Fibroblast of skin of left quadriceps (primary cell): ENCODE measurements at places on chromosomes 5 and 9.

- peak; percentile 61 for DNase-seq
Measured at GRCh38 chr9:37466037-37466709, 923 bp upstream of the ZBTB5 start.

- DNase-seq, result no peak
Measured at GRCh38 chr5:132628814-132629213, 29.2 kb upstream of the IL13 start.

DNA sequence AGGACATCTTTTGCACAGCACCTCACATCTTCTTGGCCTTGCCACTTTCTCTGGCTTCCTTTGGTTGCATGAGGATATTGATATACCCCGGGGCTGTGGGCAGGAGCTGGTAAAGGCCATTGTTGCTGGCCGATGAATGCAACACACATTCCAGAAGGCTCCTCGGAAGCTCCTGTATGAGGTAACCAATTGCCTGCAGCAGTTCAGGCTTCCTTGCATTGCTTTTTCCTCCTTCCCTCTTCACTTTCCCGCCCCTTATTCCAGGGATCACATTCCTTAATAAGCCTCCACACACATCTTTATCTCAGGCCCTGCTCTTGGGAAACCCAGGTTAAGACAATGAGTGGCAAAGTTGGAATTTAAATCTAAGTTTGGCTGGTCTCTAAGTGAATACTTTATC lies 505.4 kb upstream of the CLINT1 start:
- DNase-seq, result no peak

DNA sequence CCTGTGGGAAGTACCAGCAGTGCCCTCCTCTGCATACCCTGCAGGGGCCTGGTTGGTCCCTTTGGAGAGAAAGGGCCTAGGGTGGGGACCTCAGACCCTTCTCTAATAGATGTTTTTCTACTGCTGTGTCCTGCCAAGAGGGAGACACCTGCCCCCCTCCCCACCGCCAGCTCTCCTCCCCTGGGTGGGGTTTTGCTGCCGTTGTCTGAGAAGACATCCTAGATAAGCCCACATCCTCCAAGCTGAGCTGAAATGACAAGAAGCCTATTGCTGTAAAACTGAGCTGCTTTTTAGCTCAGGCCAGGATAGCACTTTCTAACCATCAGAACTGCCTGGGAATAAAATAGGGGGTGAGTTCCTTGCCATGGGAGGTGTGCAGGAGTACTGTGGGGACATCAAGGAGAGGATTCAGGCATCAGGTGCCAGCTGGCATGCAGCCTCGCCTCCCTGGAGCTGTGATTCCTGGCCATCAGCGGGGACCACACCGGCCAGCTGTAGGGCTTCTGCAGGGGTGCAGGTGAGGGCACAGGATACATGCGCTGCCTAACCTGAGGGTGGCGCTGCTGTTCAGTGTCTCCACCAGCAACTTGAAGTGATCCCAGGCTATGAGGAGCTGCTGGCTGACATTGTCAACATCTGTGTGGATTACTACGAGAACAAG lies 37.9 kb downstream of the CYFIP2 start:
- DNase-seq, result no peak

DNA sequence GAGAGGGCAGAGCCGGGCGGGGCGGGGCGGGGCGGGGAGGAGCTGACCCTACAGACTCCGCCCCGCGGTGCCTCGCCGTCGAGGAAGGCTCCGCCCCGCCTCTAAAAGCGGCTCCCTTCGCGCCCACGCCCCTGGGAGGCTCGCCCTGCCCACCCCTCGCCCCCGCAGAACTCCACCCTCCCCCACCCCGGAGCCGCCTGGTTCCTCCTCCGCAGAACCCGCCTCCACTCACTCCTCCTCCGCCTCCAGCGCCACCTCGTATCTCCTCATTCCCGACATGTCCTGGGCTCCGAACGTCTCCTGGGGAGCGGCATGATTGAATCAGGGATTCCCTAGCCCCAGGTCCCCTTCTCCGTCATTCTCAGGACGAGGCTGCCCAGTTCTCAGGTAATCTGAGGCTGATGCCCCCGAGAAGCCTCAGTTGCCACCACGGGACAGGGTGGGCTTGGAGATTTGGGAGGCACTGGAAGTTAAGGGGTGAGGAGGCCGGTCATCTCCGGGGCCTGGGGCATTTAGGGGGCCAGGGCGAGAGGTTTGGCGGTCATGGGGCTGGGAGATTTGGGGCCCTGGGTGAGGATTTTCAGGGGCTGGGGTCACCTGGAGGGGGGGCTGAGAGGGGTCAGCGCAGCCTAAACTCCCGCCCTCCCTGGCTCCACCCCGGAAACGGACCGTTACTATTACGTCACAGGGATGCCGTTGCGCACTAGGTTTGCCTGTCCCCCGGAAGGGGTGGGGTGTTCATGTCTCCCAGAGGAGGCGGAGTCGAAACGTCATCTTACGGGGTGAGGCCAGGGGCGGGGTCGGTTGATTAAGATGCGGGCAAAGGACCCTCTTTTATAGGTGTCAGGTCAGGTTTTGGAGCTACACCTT lies 3.2 kb upstream of the CCL27 start:
- peak; percentile 87 for DNase-seq

DNA sequence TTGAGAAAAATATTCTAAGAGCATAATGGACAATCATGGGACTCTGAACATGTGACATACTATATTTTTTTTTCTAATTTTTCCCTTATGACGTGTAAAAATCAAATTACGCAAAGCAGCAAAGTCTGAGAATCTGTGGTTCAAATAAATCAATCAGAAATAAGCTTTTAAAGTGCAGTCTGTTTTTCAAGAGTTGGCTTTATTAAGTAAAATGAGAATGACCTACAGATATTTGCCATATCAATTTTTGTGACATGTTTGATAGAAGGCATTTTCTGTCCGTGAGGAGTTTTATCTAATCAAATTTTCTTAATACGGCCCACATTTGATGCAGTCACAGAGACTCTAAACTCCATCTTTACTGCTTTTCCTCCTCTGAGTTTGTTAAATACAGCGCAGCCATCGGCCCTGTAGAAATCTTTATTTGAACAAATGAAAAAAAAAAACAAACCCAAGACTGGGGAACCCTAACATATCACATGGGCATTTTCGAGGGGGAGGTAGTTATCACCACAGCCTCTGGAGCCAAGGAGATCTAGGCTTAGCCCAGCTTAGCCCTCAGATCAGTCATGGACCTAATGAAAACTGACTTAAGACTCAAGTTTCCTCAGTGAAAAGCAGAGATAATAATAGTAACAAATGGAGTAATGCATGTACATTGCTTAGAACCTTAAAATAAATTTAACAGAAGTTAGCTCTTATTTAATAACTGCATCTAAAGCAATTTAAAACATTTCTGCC lies 263.6 kb upstream of the C9orf72 start:
- DNase-seq, result no peak

- peak; percentile 6 for DNase-seq
Measured at GRCh38 chr5:106894964-106895363, 775.8 kb downstream of the EFNA5 start.

DNA sequence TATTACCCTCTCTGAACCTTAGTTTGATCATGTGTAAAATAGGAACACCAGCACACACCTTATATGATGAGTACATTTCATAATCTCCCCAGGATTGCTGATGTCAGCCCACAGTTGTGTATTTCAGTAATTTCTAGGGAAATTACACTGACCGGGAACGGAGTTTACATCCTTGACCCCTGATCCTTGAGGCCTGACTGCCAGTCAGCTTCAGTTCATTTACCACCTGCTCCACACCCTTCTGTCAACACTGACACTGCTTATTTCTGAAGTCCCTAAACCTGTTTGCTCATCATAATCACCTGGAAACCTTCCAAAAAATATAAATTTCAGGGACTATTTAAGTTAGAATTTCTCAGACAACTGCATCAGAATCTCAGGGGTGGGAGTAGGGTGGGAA lies 55.3 kb downstream of the ZNF622 start:
- no peak for DNase-seq

- DNase-seq, result no peak
Measured at GRCh38 chr5:141359790-141360426, at the start of gene PCDHGB2. Gene PCDHGB2 (plus strand): TSS chr5:141359994. CDS start chr5:141360136, 142 bp downstream.

GRCh38 chr9:69363191-69363590 lies 38.2 kb downstream of the ENTREP1 start:
- DNase-seq, result no peak

GRCh38 chr9:97529363-97530076 lies 28.1 kb downstream of the TMOD1 start:
- no peak for DNase-seq

DNA sequence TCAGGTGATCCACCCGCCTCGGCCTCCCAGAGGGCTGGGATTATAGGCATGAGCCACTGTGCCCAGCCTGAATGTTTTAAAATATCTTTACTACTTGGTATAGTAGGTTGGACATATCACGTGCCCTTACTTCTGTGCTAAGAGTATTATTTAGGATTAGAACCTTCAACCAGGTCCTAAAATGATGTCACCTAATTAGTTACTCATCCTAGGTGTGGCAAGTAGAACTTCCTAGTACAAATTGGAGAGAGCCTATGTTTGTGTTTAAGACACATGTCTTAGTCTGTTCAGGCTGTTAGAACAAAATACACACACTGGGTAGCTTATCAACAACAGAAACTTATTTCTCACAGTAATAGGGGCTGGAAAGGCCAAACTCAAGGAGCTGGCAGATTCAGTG lies 51.5 kb downstream of the ZFAND5 start:
- DNase-seq, result no peak

DNA sequence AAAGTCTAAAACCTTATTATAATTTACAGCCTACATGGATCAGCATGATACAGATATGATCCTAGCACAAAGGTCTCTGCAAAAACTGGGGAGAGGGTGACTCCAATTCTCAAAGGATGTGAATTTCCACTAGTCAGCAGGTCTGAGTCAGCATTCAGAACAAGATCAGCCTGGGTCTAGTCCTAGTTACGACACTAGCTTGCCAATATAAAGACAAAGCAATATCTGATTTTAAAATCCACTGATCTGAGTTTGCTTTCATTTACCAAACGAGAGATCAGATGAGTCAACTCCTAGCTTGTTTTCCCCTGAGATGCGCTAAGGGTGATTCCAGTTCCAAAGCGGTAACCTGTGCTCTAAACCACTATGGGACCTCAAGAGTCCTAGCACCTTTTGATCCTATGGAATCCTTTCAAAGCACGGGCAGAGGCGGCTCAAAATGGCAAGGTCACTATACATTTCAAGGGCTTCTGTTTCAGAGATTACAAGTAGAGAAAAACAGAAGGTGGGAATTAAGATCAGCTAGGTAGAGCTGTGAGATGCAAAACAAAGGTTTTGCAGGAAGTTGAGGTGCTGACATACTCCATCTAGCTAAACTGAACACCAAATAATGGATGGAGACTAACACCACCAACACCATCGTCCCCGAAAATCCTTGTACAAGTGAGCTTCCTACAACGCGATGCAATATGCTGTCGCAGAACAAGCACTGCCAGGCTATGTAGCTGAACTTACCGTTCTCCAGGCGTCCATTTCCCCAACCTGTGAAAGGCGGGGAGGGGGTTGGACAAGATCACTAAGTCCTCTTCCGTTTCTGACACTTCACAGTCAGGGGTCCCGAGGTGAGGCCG lies 906 bp downstream of the SLC25A51 start:
- no peak for DNase-seq

- no peak for DNase-seq
Measured at GRCh38 chr5:73437101-73437776, 11.3 kb downstream of the FOXD1 start.

DNA sequence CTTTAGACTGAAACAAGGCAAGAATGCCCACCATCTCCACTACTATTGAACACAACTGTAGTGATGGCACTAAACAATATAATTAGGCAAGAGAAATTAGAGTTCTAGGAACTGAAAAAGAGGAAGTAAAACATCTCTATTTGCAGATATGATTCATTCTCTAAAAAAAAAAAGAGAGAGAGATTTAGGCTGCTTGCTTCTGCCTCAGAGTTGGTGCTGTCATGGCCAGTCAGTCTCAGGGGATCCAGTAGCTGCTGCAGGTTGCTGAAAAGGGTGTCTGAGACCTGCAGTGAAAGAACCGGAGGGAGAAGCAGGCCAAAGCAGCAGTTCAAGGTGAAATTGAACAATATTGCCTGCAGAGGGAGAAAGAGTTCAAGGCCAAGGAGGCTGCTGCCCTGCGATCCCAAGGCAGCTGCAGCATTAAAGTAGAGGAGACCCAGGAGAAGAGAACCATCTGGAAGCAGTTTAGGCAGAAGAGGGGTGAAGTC lies 72.5 kb downstream of the AP3B1 start:
- DNase-seq, result no peak

GRCh38 chr5:128572930-128573319 lies 34.9 kb upstream of the FBN2 start:
- peak; percentile 59 for DNase-seq
